Activated B cell treated with CpG ODN at 0.5 μM for 24 hours (primary cell): ENCODE measurements at places on chromosomes 4 and X. TPM values are rescaled to one million over a fixed set of nuclear protein-coding genes. Genes with fewer than 3 reads are reported as not detected.

The FAM47E gene
- 0.39 TPM in 1 of 2 replicates, not detected in the other for total RNA-seq

The CYTL1 gene
- total RNA-seq = not detected in 2 replicates

The NDP gene
- total RNA-seq = not detected in 2 replicates

The H2AZ1 gene
- total RNA-seq = 122 and 131 TPM in 2 replicates

The EPGN gene
- not detected in 2 replicates for total RNA-seq

The MMRN1 gene
- total RNA-seq = 0.05 and 0.16 TPM in 2 replicates

The EDNRA gene
- not detected in 2 replicates for total RNA-seq

The AKAP14 gene
- not detected in 2 replicates for total RNA-seq

GRCh38 chr4:5478697-5479096 is 229.7 kb downstream of the EVC2 start:
- DNase-seq = no peak

- no peak for DNase-seq
These were observed 190.1 kb downstream of the ZNF330 start for GRCh38 chr4:141410839-141411238.

GRCh38 chr4:148289740-148290139 is 152.5 kb downstream of the NR3C2 start:
- no peak for DNase-seq

- no peak for DNase-seq
These were observed 169.7 kb downstream of the FRMPD4 start for GRCh38 chrX:12307961-12308360.

- no peak for DNase-seq
These were observed 211.9 kb upstream of the EOLA2 start for GRCh38 chrX:150150076-150150779.

DNA sequence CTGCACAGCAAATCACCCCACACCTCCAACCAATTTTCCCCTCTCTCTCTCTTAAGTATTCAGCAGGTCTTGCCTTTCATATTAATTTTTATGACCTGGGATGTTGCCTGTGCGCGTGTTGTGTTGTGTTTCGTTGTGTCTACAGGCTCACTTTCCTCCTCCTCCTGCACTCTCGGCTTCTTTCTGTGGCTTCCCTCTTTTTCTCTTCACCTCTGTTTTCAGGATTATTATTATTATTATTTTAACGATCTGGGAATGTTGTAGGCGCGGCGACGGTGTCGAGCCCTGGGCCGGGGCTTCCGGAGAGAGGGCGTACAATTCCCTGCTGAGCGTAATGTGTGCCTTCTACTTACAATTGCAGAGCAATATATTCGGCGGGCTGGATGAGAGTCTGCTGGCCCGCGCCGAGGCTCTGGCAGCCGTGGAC is 826 bp downstream of the POU4F2 start:
- DNase-seq = no peak

DNA sequence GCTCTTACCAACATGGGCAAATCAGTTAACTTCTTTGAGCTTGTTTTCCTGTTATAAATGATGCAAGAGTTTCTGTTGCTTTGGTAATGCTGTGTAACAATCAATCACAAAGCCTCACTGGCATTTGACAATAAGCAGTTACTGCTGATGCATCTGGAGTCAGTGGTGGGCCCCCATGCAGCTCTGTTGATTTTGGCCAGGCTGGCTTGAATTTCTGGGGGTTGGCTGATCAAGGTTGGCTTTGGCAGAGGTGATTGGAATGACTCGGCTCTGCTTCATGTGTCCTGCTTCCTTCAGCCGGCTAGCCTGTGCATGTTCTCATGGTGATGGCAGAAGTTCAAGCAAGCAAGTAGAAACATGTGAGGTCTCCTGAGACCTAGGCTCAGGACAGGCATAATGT is 90.4 kb downstream of the PHEX start:
- no peak for DNase-seq

GRCh38 chr4:132991111-132991510 is 158.0 kb upstream of the PCDH10 start:
- DNase-seq = no peak

DNA sequence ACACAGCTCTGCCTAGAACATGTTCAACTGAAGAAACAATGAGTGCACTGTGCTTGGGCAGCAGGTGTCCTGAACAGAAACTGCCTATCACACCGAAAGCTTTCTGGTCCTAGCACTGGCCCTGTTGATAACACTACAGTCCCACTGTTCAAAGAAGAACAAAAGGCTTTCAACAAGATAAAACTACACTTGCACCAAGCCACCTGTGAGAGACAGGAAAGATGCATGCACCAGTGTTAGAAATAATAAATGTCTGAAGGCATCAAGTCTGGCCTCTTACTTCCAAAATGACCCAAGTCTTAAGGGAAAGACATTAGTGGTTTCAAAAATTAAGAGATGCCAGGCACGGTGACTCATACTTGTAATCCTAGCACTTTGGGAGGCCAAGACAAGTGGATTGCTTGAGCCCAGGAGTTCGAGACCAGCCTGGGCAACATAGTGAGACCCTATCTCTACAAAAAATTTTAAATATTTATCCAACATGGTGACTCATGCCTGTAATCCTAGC is 68.7 kb downstream of the APBB2 start:
- no peak for DNase-seq

- no peak for DNase-seq
These were observed 143.2 kb upstream of the DGKK start for GRCh38 chrX:50613846-50614245.

GRCh38 chrX:150587585-150588503 is 19.4 kb downstream of the MTM1 start:
- no peak for DNase-seq
